Ovary (tissue), 10 donors: ENCODE measurements at places on chromosomes 2 and 18. TPM values are rescaled to one million over a fixed set of nuclear protein-coding genes. Genes with fewer than 3 reads are reported as not detected.

GRCh38 chr2:230174466-230174865 is 45.3 kb downstream of the SP110 start:
- no peak for DNase-seq

DNA sequence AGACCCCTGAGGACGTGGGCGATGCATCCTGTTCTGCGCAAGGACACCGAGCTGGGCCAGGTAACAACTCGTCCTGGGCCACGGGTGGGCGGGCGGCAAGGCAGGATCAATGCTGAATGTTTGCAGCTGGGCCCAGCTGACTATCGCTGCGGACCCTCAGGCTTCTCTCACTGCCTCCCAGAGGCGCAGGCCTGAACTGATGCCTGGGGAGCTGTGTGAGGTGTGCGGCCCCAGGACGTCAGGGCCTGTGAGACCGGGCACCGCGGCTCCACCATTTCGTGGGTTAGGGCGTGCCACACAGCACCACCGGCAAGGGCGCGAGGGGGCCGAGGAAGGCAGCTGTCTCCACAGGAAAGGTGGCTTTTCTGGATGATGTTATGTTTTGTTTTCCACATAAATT is 307.4 kb downstream of the NDUFA10 start:
- peak; percentile 29 for DNase-seq

DNA sequence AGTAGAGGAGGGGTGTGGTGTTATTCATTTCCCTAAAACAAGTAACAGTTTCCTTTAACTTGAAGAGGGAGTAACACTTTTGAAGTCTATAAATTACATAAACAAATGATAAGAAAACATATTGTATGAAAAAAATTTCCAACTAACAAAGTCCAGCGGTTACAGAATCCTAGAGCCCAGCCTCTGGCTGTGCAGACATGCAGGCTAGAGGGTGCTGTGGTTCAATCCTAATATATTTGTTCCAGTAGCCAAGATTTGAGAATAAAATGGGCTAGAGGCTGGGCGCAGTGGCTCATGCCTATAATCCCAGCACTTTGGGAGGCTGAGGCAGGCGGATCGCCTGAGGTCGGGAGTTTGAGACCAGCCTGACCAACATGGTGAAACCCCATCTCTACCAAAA is 56.9 kb downstream of the WDR75 start:
- DNase-seq = peak; percentile 39

The LBX2 gene
- total RNA-seq = 0.22 TPM

DNA sequence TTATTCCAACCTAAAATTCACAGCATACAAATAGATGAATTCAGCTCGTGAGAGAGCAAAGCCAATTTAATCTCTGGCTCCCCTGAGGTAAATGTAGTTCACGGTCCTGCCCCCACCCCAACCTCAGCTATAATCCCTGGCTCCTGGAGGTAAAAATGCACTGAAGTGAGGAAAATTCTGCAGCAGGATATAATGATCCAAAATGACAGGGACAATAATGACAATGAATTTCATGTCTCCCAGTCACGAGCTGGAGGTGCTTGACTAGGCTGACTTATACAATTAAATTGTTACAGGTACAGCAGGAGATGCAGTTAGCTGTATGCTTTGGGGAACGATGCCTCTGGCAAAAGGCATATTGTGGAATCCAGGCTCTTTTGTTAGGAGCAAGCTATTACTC is 82.0 kb downstream of the GPD2 start:
- DNase-seq = no peak

DNA sequence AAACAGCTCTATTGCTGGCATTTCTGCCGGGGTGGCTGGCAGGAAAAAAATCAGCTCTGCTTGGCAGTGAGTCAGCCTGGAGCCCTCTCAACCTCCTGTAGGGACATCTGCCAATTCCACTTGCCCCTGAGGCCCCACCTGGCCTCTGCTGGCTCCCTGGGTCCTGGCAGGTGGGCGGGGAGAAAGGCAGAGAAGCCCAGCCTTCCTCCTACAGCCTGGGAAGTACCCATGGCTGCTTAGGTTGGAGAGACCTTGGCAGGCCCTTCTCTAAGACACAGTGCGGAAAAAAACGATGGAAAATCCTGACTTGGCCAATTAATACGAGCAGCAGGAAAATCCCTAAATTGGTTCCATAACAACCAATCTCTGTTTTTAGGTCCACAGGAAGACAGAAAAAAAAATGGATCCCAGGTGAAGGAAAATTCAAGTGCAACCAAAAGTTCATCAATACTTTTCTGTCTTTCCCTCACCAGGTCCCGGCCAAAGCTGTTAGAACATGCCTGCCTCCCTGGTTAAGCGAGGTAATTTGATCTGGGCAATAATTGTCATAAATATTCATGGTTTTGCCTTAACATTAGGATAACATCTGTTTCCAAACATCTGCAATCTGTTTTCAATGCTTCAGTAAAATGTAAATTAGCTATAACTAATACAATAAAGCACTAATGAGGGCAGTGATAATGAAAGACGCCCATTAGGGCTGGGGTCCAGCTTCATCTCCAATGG is 245.9 kb downstream of the TFCP2L1 start:
- no peak for DNase-seq

- DNase-seq = no peak
Observed at GRCh38 chr2:227876300-227876801, 4.9 kb downstream of the DAW1 start.

- DNase-seq = no peak
Observed at GRCh38 chr2:199462956-199463692, 5.4 kb upstream of the SATB2 start.

GRCh38 chr2:173773076-173773475 is 192.1 kb downstream of the SP3 start:
- no peak for DNase-seq

GRCh38 chr2:120937686-120938044 is 202.0 kb downstream of the GLI2 start:
- peak; percentile 50 for DNase-seq

GRCh38 chr2:226618875-226619605 is 180.6 kb downstream of the IRS1 start:
- DNase-seq = no peak

The DCDC2C gene
- total RNA-seq = not detected

The CBLN2 gene
- total RNA-seq = not detected

The GALNT5 gene
- total RNA-seq = 0.12 TPM

The SERPINB10 gene
- not detected for total RNA-seq

DNA sequence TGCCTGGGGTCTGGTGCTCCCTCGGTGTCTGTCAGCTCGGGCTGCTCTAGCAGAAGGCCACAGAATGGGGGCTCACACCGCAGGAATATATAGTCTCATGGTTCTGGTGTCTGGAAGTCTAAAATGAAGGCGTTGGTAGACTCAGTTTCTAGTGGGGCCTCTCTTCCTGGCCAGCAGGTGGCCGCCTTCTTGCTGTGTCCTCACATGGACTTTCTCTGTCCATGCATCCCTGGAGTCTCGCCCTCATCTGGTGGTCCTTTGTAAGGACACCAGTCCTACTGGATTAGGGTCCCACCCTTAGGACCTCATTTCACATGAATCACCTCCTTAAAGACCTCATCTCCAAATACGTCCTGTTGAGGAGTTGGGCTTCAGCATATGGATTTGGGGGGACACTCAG is 65.7 kb downstream of the RRM2 start:
- DNase-seq = no peak

- DNase-seq = no peak
Observed at GRCh38 chr18:9852266-9853081, 33.3 kb upstream of the TXNDC2 start.

The LRATD1 gene
- total RNA-seq = 9.8 TPM

- DNase-seq = no peak
Observed at GRCh38 chr18:35182151-35182550, 58.7 kb upstream of the ZNF397 start.

The CENPO gene
- 3.9 TPM for total RNA-seq

DNA sequence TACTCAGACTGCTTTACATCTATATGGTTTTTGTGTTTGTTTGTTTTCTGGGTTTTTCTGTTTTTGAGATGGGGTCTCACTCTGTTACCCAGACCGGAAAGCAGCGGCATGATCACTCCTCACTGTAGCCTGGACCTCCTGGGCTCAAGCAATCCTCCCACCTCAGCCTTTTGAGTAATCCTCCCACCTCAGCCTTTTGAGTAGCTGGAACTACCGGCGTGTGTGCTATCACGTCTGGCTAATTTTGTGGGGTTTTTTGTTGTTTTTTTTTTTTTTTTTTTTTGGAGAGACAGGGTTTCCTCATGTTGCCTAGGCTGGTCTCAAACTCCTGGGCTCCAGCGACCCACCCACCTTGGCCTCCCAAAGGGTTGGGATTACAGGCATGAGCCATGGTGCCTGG is 9.1 kb downstream of the MAP3K2 start:
- DNase-seq = no peak

- DNase-seq = no peak
Observed at GRCh38 chr2:127464470-127465257, 46.4 kb downstream of the PROC start.

The RFTN2 gene
- 9.7 TPM for total RNA-seq

The C2orf68 gene
- 35.5 TPM for total RNA-seq

- no peak for DNase-seq
Observed at GRCh38 chr18:25180973-25181548, 170.9 kb downstream of the ZNF521 start.
